Effector CD8-positive, alpha-beta T cell (primary cell): ENCODE measurements at places on chromosomes 7 and 10.

GRCh38 chr7:135372222-135372621 lies 137.7 kb downstream of the CNOT4 start:
- DNase-seq = no peak

DNA sequence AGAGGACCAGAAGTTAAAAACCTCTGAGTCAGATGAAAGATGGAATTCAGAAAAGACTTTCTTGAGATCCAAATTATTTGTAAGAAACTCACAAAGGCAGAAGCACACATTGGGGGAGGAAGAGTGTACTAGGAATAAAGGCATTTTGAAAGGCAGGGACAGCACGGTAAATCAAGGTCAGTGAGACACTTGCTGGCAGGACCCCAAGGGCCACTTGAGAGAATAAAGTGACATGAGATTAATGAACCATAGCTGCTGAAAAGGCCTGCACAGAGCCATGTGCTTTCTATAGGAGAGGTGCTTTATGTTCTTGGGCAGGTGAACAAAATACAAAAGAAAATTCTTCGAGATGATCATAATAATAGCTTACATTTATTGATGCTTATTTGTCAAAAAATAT lies 929.9 kb upstream of the MBL2 start:
- DNase-seq = no peak

GRCh38 chr7:130037703-130038102 lies 13.5 kb downstream of the ZC3HC1 start:
- no peak for DNase-seq

DNA sequence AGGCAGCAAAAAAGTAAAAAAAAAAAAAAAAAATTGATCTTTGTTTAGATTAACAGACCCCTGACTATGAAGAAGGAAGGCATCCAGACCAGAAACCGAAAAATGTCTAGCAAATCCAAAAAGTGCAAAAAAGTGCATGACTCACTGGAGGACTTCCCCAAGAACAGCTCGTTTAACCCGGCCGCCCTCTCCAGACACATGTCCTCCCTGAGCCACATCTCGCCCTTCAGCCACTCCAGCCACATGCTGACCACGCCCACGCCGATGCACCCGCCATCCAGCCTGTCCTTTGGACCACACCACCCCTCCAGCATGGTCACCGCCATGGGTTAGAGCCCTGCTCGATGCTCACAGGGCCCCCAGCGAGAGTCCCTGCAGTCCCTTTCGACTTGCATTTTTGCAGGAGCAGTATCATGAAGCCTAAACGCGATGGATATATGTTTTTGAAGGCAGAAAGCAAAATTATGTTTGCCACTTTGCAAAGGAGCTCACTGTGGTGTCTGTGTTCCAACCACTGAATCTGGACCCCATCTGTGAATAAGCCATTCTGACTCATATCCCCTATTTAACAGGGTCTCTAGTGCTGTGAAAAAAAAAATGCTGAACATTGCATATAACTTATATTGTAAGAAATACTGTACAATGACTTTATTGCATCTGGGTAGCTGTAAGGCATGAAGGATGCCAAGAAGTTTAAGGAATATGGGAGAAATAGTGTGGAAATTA lies 19.4 kb downstream of the GATA3 start:
- no peak for DNase-seq

DNA sequence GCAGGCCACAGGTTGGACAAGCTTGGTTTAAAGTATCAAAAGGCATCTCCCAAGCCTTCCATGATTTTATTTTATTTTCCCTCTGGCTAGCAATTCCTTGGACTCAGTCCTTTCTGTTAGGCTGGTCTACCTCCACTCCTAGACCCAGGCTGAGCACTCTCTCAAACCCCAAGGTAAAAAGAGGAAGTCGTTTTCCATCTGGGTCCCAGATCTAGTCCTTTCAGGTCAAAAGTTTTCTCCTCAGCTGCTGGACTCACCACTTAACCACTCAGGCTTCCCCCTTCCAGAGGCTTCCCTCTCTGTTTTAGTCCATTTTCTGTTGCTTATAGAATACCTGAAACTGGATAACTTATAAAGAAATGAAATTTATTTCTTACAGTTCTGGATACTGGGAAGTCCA lies 252.3 kb upstream of the MKLN1 start:
- no peak for DNase-seq

DNA sequence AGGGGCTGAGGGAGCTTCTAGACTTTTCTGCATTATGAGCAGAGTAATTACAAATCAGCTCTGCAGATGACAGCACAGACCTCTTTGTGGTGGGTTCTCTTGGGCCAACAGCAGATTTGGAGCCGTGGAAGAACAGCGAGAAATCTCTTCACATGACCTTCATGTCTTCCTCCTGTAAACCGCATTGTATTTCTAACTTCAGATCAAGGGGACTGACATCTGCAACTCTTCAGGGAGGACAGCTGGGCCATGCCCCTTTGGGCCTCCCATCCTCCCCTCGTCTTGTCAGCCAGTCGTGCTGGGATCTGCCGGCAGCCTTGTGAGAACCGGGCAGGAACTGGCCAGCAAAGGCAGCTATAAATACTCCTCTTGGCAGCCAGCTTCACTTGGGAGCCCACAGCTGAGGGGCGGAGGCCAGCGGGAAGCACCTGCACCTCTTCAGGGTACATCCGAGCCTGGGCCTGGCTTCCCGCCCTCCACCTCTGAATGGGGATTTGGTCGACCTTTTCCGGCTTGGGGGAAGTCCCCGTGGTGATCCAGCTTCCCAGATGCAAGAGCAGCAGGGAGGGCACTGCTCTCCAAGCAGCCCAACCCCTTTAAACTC lies 54.7 kb downstream of the STEAP1B start:
- no peak for DNase-seq

- no peak for DNase-seq
These were observed 276.2 kb upstream of the KLF14 start for GRCh38 chr7:131010029-131010716.

DNA sequence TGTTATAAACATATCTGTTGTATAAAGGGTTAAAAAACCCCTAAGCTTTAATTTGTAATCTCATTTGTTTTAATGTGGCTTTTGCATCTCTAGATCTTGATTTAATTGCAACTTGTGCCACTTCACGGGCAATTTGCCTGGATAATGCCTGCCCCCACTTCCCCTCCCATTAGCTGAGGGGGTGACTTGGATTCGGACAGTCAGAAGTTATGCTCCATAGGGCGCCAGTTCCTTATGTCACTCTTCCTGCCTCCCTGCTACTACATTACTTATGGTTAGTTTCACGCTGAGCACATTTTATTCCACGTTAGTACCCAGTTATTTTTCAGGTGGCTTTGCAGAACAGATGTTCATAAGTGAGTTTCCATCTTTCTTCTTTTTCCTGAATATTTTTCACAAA lies 1015.2 kb upstream of the PHF14 start:
- no peak for DNase-seq

DNA sequence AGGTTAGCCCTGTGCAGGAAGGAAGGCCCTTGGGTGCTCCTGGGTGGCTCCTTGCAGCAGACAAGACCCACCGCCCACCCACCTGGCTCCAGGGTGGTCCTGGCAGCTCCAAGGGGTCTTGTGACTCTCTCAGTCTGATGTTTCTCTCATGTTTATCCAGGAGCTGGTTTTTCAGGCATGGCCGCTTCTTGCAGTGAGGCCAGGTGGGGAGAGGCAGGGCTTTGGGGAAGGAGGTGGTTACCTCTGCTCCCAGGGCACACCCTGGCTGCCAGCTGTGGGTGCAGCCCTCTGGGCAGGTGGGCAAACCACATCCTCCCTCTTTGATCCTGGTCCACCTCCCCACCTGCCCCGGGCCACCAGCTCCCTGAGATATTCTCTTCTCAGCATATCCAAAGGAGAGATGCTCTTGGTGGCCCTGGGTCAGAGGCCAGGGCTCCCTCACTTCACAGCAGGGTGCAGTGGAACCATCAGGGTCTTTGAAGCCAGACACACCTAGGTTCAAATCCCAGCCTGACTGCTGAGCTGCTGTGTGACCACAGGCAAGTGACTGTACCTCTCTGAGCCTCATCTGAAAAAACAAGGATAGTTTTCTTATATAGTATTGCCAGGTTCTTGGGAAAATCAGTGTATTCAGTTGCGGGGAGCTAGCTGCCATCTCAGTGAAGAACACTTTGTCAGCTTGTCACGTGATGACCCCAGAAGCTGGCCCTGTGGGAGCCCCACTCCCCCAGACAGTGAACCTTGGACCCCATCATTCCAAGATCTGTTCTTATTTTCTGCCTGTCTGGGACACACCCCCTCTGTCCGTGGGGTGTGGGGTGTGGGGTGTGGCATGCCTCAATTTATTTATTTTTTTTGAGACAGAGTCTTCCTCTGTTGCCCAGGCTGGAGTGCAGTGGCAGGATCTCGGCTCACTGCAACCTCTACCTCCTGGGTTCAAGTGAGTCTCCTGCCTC lies 11.5 kb downstream of the GTF2IRD1 start:
- no peak for DNase-seq

GRCh38 chr7:38223306-38223705 lies 45.3 kb downstream of the STARD3NL start:
- DNase-seq = no peak

DNA sequence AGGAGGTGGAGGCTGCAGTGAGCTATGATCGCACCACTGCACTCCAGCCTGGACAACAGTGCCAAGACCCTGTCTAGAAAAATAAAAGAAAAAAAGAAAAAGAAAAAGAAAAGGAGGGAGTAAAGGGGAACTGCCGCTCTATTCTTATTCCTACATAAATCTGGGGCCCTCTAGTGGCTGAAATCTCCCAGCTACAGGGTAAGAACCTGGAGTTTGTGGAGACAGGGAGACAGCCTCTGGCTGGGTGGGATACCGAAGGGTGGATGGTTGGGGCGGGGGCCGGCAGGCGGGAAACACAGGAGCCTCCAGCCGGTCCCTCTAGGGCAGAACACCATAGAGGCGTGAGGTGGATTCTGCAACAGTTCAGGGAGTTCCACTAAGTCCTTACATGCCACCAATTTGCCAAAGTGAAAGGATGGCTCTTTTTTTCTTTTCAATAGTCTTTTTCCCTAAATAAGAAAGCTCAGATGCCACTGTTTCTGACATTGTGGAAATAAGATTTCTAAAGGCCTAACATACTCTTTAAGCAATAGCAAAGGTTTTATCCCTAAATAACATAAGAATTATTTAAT lies 117.3 kb downstream of the SVIL start:
- DNase-seq = no peak

DNA sequence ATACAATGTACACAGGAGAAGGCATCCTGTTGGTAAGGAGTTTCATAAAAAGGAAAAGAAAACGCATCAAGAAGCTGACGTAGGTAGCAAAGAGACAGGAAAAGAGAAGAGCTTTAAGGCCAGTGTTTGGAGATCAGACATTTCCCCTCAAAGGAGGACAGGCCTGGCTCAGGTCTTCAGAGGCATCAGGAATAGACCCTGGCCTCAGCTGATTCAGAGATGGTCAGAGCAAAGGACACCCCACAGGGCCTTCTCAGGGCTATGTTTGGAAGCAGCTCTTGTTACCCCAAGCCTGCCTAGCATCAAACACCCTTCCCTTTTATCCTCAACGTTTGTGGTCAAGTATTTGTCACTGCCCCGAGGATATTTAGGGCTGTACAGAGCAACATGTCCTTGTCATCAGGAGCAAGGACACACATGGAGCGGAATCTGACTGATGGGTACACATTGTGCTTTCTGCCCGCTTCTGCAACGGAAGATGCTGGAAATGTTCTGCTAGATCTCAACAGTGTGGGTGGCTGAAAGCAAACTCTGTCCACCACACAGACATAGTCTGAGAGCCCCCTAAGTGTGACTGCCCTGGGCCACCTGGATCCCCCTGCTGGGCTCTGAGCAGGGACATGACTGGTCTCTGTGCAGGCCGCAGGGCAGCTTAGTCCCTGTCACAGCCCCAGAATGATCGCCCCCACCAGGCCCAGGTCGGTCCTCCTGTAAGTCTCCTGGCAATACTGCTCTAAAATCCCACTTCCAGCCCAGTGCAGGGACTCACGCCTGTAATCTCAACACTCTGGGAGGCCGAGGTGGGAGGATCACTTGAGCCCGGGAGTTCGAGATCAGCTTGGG lies 1.0 kb upstream of the ZDHHC4 start:
- no peak for DNase-seq

- DNase-seq = no peak
These were observed 638.2 kb upstream of the IGFBP3 start for GRCh38 chr7:46559194-46559832.

DNA sequence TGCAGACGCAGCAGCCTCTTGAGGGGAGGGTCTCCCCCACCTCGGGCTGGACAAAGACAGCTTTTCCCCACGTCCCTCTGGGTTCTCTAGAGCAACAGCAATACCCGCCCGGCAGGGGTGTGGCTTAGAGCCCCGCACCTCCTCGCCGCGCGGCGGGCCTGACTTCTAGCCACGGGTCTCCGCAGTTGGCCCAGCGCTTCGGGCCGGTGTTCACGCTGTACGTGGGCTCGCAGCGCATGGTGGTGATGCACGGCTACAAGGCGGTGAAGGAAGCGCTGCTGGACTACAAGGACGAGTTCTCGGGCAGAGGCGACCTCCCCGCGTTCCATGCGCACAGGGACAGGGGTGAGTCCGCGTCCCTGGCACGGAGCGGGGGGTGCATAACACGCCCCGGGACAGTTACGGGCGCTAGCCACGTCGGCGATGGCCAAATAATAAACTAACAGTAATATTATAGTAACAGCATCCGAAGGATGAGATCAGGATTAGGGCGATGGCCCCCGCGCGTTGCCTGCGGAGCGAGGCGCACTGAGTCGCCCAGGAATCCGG lies 1.2 kb downstream of the CYP2E1 start:
- DNase-seq = no peak

DNA sequence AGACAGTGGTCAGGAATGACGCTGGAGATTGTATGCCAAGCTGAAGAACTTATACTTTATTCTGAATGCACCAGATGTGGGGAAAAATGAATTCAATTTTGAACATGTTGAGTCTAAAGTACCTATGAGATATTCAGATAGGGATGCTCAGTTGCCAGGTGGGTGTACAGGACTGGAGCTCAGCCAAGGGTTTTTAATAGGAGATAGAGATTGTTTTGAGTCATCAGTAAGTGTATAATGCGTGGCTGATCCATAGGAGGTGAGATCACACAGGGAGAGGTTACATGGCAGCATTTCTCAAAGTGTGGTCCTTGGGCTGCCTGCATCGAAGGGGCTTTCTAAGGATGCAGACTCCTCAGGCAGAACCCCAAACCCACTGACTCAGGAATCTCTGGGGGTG lies 6.8 kb upstream of the HIPK2 start:
- DNase-seq = no peak

DNA sequence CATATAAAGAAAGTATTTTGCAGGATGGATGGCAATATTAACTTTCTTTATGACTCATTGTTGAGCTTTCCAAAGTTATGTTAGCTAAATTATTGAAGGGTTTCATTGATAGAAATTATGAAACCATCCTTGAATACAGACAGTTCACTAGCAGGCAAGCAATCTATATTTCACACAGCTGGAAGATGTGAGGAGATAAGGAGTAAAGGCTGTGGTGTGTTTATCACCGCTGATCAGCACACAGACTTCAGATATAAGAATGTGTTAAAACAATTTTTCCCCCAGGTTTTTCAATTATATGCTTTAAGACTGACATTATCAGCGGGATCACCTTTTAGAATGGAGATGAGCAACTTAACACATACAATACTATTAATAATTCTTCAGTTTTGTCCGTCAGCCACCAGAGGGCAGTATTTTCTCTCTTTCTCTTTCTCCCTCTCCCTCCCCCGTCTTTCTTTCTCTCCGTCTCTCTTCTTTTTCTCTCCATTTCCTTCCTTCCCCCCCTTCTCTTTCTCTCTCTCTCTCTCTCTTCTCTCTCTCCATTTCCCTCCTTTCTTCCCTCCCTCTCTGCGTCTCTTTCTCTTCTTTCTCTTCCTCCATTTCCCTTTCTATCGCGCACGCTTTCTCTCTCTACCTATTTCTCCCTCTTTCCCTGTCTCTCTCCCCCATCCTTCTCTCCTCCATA lies 62.9 kb upstream of the FAM171A1 start:
- DNase-seq = no peak
